ENCODE measurements at places on chromosomes 3 and 15.

GRCh38 chr3:31550452-31551251 is 17.9 kb downstream of the STT3B start:
- DNase-seq = no peak

DNA sequence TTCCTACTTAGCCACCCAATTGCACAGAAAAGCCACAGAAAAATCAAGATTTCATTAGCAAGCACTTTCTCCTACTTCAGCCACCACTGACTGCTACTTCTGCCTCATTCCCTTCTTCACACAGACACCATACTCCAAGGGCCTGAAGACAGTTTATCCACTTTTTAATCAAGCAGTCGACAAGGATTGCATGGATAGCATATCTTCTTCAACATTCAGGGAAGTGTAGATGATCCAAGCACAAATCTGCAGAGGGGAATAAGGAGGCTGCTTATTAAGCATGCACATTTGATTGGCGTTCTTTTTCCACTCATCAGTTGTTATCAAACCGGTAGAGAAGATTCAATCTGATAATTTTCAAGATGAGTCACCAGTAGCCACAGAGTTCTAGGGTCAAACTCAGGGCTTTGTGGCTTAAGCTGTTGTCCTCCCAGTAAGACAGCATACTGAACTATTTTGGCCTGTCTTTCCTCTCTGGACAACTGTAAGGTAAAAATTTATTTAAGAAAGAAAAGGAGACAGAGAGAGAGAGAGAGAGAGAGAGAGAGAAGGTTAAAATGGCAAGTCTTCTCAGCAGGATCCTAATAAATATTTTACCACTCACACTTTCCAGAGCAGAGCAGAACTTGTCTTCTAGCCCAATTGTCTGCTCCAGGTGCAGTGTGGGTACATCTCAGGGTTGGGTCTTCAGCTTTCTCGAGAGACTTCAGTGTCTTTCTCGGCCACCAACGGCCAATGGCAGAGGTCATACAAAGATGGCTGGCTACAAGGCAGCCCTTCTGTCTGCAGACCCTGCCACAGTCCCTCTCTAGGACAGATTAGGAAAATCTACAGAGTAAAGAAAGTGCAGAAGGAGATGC is 80.6 kb upstream of the BHLHE40 start:
- no peak for DNase-seq

- DNase-seq = no peak
Observed at GRCh38 chr3:111159391-111159790, 87.8 kb downstream of the NECTIN3 start.

DNA sequence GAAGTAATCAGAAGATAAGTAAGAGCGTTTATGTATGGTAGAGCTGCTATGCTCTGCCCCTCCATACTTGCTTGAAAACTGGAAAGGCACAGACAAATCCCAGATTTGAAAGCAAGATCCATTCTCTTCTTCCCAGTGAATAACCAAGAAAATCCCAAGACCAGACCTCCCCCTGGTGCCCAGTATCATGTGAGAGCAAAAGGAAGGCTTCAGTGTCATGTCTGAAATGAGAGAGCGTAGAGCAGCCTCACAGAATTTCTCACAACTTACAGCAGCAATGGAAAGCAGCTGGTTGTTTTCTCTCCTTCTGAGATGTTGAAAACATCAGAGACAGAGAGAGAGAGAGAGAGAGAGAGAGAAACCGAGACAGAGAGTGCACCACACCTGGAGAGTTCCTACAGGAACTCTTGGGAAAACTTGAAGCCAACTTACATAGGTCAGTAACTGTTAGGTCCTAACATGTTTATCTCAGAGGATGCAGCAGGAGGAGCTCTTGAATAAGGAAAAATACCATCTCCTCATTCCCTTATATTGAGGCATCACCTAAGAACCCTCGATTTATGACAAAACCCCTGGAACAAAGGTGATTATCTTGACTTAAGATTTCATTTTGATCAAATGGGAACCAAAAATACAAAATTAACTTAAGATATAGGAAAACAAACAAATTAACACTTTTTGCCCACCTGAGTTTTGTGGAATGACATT is 273.3 kb downstream of the NSUN3 start:
- DNase-seq = no peak

DNA sequence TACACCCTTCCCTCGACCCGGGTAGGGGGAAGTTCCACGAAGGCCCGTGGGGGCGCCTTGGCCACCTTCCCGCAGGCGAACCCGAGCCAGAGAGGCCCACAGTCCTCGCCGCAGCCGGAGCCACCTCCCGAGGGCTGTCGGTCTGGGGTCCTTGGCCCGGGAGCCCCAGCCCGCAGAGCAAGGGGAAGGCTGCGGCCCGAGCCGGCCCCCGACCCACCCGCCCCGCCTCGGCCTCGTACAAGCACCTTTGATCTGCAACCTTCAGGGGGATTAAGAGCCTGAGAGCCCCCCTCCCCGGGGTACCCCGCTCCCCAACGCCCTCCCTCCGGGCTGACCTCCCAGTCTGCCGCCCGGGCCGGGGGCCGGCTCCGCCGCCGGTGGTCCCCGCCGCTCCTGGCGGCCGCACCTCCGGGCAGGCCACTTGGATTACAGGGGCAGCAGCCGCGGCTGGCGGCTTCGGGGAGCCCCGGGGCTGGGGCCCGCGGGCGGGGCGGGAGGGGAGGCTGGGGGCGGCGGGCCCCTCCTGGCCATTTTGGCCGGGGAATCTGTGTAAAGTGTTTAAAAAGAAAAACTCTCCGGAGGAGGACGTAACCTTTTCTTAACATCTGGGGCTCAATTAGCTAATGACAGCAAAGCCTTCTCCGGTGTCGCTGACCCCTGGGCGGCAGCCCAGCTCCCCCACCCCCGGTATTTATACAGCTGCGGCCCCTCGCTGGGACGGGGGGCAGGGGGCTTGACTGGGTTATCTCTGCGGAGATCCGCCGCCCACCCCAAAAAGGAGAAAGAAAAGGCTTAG is 40.2 kb downstream of the EPHB3 start:
- no peak for DNase-seq

GRCh38 chr15:31108836-31109235 is 7.3 kb upstream of the TRPM1 start:
- no peak for DNase-seq

DNA sequence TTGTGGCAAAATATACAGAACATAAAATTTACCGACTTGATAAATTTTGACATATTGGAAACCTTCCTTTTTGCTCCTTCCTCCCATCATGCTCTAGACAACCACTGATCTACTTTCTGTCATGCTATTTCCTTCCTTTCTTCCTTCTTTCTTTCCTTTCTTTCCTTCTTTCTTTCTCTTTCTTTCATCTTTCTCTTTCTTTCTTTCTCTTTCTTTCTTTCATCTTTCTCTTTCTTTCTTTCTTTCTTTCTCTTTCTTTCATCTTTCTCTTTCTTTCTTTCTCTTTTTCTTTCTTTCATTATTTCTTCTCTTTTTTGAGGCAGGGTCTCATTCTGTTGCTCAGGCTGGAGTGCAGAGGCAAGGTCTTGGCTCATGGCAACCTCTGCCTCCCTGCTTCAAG is 8.9 kb upstream of the TMEM45A start:
- no peak for DNase-seq

DNA sequence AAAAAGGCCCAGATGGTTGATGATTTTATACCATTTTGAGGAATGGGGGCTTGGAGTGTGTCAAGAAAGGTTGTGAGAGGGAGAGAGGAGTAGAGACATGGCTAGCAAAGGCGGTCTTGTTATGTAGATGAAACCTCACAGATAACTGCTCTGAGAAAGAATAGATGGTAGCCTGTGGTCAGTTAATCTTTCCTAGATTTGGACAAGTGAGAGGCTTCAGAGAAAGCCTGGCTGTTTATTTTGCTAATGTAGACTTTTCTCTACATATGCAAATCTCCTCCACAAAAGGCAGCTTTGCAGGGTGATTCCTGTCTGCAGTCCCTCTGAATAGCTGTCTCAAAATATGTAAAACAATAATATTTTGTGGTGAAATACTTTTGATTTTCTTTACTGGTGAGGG is 177.3 kb downstream of the OTOL1 start:
- no peak for DNase-seq

GRCh38 chr3:126445506-126445905 is 30.2 kb downstream of the ZXDC start:
- DNase-seq = no peak

DNA sequence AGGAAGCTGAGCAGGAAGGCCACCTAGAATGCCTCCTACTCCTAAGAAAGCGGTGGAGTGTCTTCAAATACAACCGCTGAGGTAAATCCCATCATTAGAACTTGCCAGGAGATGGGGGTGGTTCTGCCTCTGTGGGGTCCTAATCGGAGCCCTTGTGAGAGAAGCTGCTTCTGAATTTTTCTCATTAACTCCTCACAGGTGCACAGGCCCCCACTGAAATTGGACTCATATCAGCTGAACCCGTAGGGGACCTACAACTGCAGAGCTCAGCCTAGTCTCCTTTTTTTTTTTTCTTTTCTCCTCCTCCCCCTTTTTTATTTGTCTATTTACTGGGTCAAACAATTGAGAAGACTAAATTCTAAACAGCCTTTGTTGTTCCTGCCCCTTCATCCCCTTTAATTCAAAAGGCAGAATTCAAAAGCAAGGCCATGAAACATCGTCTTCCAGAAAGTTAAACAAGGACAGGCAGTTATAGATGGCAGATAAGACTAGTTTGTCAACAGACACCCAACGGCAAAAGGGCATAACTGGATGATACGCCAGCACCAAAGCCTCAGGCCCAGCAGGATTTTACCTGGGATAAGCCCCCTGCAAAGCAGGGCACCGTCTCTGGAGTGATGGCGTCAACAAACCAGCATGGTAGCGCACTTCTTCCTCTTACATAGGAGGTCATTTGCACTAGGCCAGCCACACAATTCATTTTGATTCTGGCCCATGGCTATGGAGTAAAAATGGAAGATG is 213.7 kb upstream of the HES1 start:
- no peak for DNase-seq

GRCh38 chr3:146502887-146503460 is 33.6 kb upstream of the PLSCR2 start:
- no peak for DNase-seq

DNA sequence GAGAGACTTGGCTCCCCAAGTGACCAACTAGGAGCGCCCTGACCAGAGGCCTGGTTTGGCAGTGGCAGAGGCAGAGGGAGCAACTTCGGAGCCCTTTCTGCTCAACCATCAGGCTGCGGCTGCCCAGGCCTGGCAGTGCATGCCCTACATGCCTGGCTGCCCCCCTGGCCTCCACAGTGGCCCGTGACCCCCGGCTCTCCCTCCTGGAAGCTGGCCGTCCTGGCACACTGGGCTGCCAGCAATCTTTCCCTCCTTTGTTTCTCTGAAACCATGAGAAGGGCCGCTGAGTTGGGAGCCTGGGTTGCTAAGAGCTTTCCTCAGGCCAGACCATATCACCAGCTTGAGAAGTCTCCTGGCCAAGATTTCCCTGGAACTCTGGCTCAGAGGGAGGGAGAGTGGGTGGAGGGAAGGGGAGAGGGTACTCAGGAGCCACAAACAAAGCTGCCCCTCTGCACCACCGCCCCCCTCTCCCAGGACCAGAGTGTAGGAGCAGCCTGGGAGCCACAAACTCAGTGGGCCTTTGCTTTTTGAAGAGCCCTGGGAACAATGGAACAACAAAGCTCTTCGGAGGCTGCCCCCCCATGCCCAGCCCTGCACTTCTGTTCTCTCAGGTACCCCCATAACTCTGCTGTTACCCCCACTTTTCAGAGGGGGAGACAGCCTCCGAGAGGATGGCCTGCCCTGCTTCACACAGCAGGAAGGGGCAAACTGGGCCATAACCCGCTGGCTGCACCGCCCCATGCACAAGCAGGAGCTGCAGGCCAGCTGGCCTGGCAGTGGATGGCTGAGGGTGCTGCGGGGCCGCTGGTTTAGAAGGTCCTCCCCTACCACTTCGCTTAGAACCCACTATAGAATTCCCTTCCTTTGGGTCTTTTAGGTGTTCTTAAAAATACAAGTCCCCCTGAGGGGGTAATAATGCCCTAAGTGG is 11.3 kb downstream of the CORO2B start:
- no peak for DNase-seq

GRCh38 chr3:179348325-179349013 is 960 bp downstream of the MFN1 start:
- DNase-seq = no peak

GRCh38 chr3:73401616-73402279 is 223.0 kb downstream of the PDZRN3 start:
- DNase-seq = no peak

DNA sequence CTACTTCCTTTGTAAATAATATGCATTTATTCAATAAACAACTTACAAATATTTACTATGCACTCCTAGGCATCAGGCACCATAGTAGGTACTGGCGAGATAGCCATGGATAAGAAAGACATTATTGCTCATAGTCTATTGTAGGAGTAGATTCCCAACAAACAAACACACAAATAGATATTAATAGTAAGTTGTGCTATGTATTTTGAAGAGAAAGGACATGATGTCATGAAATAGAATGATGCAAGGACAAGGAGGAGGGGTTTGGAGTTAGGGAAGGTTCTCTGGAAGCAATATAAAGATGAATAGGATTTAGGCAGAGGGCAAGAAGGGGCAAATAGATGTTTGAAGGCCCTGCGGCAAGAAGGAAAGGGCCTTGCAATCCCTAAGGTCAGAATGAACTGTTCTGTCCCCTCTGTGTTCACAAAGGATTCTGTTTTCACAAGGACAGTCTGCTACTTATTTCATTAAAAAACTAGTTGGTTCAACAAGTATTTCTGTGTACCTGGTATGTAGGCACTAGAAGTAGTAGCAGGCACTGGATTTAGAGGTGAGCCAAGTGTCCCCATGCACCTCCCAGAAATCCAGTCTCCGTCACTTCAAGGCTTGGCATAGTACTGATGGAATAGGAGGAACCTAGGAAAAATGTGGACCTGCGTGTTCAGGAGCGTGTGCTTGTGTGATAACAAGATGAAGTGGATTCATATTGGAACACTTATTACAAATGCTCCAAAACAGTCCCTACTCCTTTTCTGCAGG is 231.8 kb upstream of the TPRG1 start:
- DNase-seq = no peak

- DNase-seq = no peak
Observed at GRCh38 chr3:153293265-153293664, 131.2 kb downstream of the RAP2B start.

DNA sequence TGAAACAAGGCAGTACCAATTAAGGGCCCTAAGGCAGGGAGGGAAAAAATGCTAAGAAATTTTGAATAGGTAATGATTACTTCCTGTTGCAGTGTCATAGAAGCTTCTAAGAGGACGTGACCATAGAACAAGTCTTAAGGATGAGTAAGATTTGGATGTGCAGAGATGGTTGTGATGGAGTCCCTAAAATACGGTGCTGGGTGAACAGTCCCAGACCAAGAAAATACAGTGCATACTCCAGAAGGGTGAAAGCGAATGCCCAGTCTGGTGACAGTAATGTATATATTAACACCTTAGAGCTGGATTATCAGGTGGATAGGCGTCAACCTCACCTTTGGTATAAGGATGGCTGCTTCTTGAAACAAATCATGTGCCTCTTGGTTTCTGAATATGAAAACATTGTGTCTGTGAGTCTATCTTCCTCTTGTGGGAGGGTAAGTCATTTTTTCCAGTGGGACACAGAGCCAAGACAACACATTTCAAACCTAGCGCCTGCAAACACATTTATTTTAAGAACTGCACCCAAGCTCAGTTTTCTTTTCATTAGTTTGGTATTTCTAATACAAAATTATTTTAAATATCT is 101.2 kb upstream of the TP63 start:
- no peak for DNase-seq
